Adipose tissue (tissue), 3 donors: ENCODE measurements at places on chromosomes 16 and 17. TPM values are rescaled to one million over a fixed set of nuclear protein-coding genes. Genes with fewer than 3 reads are reported as not detected.

KCNJ12 gene
- 2.1 TPM for polyA plus RNA-seq

CNTNAP4 gene
- not detected for polyA plus RNA-seq

TEX19 gene
- not detected for polyA plus RNA-seq

TNP2 gene
- polyA plus RNA-seq = not detected

KRT31 gene
- polyA plus RNA-seq = not detected

CYGB gene
- 54.4 TPM for polyA plus RNA-seq

ATP2A3 gene
- 13.6 TPM for polyA plus RNA-seq

TP53TG3E gene
- 0.09 TPM for polyA plus RNA-seq

TBC1D26 gene
- polyA plus RNA-seq = not detected

RBBP6 gene
- polyA plus RNA-seq = 25.2 TPM

PFAS gene
- 20.7 TPM for polyA plus RNA-seq

TBC1D3H gene
- polyA plus RNA-seq = not detected

MRC2 gene
- 14.5 TPM for polyA plus RNA-seq

STH gene
- polyA plus RNA-seq = not detected

MT1F gene
- 341 TPM for polyA plus RNA-seq

NT5M gene
- 2.4 TPM for polyA plus RNA-seq

DPEP3 gene
- not detected for polyA plus RNA-seq

NHLRC4 gene
- 0.61 TPM for polyA plus RNA-seq

MYH1 gene
- 0.06 TPM for polyA plus RNA-seq

KIF19 gene
- 0.38 TPM for polyA plus RNA-seq

MVP gene
- 90.1 TPM for polyA plus RNA-seq

ARHGAP44 gene
- polyA plus RNA-seq = 2.8 TPM

ZSCAN32 gene
- polyA plus RNA-seq = 4.5 TPM

KREMEN2 gene
- not detected for polyA plus RNA-seq

PPP1R27 gene
- polyA plus RNA-seq = not detected

KCNH4 gene
- polyA plus RNA-seq = 0.06 TPM

SPHK1 gene
- polyA plus RNA-seq = 15.5 TPM

RNF151 gene
- not detected for polyA plus RNA-seq

PYY gene
- not detected for polyA plus RNA-seq

KRTAP9-2 gene
- polyA plus RNA-seq = not detected

TP53TG3B gene
- polyA plus RNA-seq = not detected

UTS2R gene
- polyA plus RNA-seq = 0.32 TPM

ITGAX gene
- 0.91 TPM for polyA plus RNA-seq

FAM20A gene
- 24.1 TPM for polyA plus RNA-seq

TMEM235 gene
- polyA plus RNA-seq = not detected

G6PC1 gene
- polyA plus RNA-seq = 0.11 TPM

VAT1L gene
- polyA plus RNA-seq = 0.22 TPM

CCL7 gene
- 6.6 TPM for polyA plus RNA-seq

EPX gene
- not detected for polyA plus RNA-seq

KRTAP4-6 gene
- polyA plus RNA-seq = not detected

SEZ6 gene
- polyA plus RNA-seq = 0.25 TPM
